ENCODE measurements at places on chromosomes 16 and 17.

DNA sequence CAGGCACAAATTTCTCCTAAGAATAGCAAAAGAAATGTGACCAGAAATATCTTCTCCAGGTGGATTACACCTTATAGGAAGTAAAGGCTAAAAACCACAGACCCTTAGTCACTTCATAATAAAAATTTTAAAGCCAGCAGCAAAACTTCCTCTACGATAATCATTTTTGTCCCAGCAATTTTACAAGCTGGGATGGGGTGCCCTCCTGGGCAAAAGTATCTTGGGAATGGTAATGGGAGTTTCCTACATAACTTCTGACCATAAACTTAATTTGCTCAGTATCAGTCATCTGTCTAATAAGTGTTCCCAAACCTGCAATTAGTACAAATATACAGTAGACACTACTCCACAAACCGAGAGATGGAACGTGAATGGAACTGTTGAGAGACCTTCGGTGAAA is 3.0 kb downstream of the PHF12 start:
- DNase-seq: no peak

- DNase-seq: no peak
These were observed 1.7 kb downstream of the SPSB3 start for GRCh38 chr16:1780677-1781072.

DNA sequence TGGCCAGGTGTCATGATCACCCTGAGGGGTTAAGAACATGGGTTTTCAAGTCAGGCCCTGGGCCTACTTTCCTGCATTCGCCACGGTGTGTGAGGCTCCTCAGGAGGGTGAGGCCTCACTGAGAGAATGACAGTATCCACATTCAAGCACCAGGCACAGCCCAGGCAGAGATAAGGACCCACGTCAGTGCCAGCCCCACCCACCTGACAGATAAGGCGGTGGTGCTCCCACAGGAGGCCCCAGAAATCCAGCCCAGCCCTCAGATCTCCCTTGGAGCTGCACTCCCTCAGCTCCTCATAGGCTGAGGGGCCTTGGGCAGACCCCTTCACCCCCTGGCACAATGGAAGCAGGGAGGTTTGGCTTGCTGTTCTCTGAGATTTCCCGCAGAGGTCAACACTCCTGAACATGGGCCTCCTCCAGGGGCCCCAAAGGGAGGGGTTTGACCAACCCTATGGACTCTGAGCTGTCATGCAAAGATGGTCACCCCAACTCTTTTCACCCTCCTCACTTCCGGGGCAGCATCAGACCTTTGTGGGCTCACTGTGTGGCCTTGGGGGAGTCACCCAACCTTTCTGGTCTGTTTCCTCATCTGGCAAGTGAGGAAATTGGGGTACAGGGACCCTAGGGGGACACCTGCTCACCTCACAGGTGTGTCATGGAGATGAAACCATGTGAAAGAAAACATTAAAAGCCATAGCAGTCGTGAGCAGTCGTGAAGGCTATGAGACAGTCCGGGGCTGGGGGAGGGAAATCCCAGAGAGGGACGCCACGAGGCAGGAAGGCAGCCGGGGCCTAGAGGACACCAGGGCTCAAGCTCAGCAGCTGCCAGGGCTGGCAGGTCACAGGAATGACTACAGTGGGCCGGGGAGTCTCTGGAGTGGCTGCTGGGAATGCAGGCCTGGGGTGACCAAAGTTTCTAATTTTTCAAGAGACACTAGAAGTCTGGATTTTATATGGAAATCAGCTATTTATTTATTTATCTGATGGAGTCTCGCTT is 15.4 kb downstream of the PLLP start:
- no peak for DNase-seq

- DNase-seq: peak; percentile 61
These were observed 6.0 kb upstream of the GRIN2C start for GRCh38 chr17:74865504-74866197.

DNA sequence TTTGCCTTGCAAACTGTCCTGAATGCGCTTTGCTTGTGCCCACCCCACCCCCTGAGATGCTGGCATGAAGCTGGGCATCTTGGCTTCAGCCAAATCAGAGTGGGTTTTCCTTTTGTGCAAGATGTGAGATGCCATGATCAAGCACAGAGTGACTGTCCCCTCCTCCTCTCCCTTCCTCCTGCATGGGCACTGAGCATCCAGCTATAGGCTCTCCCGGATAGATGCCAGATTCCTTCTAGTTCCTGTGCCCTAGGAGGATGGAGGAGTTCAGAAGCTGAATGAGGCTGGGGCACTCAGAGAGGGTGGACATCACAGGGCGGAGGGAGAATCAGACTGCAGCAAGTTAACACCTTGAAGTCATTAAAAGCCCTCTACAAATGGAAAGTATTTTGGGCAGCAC is 384.1 kb upstream of the CCL2 start:
- DNase-seq: no peak

DNA sequence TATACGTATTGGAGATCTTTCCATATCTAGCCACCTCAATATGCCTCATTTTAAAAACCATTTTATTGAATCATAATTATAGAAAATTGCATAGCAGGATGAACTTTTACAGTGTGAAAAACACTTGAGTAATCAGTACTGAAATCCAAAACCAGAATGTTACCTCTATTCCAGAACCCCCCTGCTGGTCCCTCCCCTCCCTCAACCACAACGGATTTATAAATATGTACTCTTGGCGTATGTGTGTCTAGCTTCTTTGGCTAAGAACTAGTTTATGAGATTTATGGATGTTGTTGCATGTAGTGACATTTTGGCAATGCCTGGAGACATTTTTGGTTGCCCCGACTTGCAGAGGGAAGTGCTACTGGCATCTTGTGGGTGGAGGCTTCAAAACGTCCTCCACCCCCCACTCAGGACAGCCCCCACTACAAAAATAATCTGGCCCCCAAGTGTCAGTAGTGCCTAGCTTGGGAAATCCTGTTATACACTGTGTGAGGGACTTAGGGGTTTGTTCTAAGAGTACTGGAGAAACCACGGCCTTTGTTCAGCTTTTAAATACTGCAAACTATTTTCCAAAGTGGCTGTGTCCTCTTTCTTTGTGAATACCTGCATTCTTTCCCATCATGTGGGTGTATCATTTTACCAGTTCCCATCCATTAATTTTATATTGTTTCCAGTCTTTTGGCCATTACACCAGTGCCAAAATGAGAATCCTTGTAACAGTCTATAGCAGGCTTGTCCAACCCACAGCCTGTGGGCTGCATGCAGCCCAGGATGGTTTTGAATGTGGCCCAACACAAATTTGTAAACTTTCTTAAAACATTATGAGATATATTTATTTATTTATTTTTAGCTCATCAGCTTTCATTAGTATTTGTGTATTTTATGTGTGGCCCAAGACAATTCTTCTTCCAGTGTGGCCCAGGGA is 23.7 kb downstream of the ITPRIPL2 start:
- no peak for DNase-seq

GRCh38 chr16:28062847-28063521 is 530 bp downstream of the GSG1L start:
- DNase-seq: no peak

- DNase-seq: no peak
These were observed 81.0 kb downstream of the MYH11 start for GRCh38 chr16:15775663-15776304.

Data from OCI-LY7 (cell line).